ENCODE measurements at places on chromosomes 12 and 14. TPM values are rescaled to one million over a fixed set of nuclear protein-coding genes. Genes with fewer than 3 reads are reported as not detected.

The CPM gene
- 9.5 TPM for total RNA-seq

The MYH6 gene
- total RNA-seq: not detected

The CCDC177 gene
- not detected for total RNA-seq

The PTPN6 gene
- total RNA-seq: 0.33 TPM

The SSPN gene
- 9.1 TPM for total RNA-seq

The LYZ gene
- total RNA-seq: not detected

The C12orf42 gene
- not detected for total RNA-seq

The CMKLR1 gene
- total RNA-seq: under 0.01 TPM

The GLS2 gene
- not detected for total RNA-seq

The FANCM gene
- 11.0 TPM for total RNA-seq

All from melanocyte of skin (primary cell).